ENCODE measurements at places on chromosomes 4 and X. TPM values are rescaled to one million over a fixed set of nuclear protein-coding genes. Genes with fewer than 3 reads are reported as not detected.

PARM1 gene
- 0.87 TPM for total RNA-seq

ANK2 gene
- 3.8 TPM for total RNA-seq

P2RY10 gene
- not detected for total RNA-seq

AR gene
- not detected for total RNA-seq

GAGE1 gene
- total RNA-seq: not detected

ZIC3 gene
- not detected for total RNA-seq

IBSP gene
- not detected for total RNA-seq

PCDH19 gene
- total RNA-seq: 0.22 TPM

TSPAN7 gene
- 0.29 TPM for total RNA-seq

SLC16A2 gene
- 5.3 TPM for total RNA-seq

SLC10A3 gene
- total RNA-seq: 26.1 TPM

PRDM5 gene
- total RNA-seq: 7.3 TPM

F8A2 gene
- total RNA-seq: not detected

DNA sequence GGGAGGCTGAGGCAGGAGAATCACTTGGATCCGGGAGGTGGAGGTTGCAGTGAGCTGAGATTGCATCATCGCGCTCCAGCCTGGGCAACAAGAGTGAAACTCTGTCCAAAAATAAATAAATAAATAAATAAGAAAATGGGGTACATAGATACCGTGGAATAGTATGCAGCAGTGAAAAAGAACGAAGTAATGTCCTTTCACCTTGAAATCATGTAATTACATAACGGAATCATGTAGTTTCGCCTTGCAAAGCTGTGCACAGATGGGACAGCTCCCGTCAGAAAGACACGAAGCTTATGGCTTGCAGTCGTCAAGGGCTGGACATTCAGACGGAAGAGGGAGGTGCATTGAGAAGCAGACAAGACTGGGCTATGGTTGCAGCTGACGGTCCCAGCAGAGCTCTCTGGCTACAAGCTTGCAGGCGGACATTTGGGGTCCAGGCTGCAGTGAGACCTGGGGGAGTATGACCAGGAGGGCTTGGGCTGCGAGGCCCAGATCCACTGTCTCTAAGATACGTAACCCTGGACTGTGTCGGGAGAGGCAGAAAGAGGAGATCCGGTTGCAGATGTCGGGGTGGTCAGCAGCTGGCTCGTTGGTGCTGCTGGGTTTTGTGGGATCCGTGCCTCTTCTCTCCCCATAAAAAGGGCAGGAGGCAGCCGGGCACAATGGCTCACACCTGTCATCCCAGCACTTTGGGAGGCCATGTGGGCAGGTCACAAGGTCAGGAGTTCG lies 6.2 kb upstream of the P2RY8 start:
- no peak for DNase-seq

DNA sequence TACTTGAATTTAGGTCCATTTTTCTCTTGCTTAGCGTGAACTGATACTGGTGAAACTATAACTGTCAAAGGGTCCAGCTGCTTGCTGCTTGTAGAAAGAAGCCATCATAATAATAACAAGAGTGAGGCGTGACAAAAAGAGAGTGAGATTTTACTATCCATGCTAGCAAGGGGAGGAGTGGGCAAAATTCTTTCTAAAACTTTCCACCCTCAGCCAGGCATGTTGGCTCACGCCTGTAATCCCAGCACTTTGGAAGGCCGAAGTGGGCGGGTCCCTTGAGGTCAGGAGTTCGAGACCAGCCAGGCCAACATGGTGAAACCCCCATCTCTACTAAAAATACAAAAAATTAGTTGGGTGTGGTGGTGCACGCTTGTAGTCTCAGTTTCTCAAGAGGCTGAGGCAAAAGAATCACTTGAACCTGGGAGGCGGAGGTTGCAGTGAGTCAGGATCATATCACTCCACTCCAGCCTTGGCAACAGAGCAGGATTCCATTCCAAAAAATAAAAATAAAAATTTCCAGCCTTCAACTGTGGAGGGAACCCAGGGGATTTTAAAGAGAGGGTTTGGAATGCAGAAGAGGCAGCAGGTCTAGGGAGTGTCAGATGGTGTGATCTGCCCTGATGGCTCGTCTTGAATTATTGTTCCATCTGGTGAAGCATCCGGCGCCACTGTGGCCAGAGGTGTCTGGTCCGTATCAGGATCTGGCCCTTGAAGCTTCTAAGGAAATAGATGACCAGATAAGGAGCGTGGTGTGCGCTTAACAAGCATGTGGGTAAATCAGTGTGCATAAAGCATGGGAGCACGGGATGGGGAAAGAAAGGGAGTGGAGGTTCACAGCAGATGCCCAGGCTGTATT lies 51.8 kb downstream of the LRP2BP start:
- no peak for DNase-seq

- DNase-seq: no peak
These were observed 121.9 kb downstream of the RRAGB start for GRCh38 chrX:55839485-55839884.

DNA sequence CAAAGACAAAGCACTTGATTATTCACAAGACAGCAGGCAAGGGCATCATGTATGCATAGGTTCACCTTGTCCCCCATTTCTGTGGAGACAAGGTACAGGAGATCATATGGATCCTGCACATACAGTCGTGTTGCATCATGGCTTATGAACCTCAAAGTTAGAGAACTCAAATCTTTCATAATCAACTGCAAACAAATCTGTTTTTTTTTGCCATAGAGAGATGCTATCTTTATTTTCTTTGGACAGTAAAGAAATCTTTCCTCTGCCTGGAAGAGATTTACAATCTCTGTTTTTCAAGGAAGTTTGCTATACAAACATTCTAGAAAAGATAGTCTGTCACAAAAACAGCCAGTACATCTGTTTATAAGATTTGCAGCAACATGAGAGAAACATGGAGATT lies 578.8 kb downstream of the ANKRD50 start:
- DNase-seq: no peak

- no peak for DNase-seq
These were observed 650.8 kb upstream of the DIPK2B start for GRCh38 chrX:45851434-45851991.

- DNase-seq: no peak
These were observed 5.2 kb downstream of the HS3ST1 start for GRCh38 chr4:11423465-11423864.

DNA sequence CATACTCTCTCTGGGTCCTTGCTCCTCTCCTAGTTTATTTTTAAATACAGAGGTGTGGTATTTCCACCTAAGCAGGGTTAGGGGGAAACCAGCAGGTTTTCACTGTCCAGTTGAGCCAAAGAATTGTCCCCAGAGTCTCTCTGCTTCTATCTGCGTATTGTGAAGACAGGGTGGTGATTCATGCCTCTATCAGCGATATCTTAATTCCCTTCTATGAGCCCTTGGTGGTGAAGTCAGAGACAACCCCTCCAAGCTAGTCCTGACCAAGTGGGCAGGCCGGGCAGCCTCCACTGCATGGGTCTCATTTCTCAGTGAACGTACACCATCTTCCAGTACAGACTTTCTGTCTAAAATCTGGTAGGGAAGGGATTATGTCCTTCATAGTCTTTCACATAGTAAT lies 100.5 kb upstream of the GPR34 start:
- DNase-seq: no peak

- no peak for DNase-seq
These were observed 22.4 kb upstream of the STIM2 start for GRCh38 chr4:26837993-26838842.

GRCh38 chrX:103791228-103791627 lies 14.6 kb downstream of the PLP1 start:
- no peak for DNase-seq

GRCh38 chr4:140809676-140810075 lies 53.5 kb upstream of the TBC1D9 start:
- no peak for DNase-seq

DNA sequence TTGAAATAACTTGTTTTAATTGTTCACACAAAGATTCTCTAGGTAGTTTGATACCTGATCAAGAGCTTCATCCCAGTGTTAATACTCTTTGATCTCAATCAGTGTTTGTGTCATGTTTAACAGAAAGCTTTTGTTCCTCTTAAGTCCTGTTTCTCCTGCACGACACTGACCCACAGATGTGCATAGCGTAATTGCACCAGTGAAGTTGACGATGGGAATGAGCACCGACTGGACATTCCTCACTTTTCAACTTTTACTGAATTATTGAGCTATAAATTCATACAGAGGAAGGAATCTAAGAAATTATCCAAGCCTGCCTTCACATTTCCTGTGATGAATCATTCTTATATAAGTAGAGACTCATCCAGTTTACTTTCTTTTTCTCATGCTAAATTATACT lies 878.7 kb upstream of the TENM3 start:
- DNase-seq: no peak

DNA sequence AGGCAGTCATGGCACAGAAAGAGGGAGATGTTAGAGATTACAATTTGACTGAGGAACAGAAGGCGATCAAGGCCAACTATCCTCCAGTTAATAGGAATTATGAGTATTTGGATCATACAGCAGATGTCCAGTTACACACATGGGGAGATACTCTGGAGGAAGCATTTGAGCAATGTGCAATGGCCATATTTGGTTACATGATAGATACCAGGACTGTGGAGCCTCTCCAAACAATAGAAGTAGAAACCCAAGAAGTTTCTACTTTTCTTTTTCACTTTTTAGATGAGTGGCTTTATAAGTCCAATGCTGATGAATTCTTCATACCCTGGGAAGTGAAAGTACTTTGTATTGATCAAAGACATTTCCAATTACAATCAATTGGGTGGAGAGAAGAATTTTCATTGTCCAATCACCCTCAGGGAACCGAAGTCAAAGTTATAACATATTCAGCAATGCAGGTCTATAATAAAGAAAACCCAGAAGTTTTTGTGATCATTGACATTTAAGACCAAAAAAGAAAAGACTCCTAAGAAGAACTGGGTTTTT lies 139.1 kb downstream of the MAB21L2 start:
- no peak for DNase-seq

- DNase-seq: peak; percentile 6
These were observed 598.7 kb upstream of the TECRL start for GRCh38 chr4:65007841-65008439.

GRCh38 chr4:128347930-128348660 lies 60.5 kb upstream of the PGRMC2 start:
- DNase-seq: no peak

- peak; percentile 7 for DNase-seq
These were observed 105.6 kb downstream of the HNRNPD start for GRCh38 chr4:82268050-82268825.

GRCh38 chrX:154545673-154546274 lies 872 bp downstream of the G6PD start:
- DNase-seq: no peak

GRCh38 chr4:83356899-83357661 lies 22.4 kb upstream of the HPSE start:
- peak; percentile 62 for DNase-seq

DNA sequence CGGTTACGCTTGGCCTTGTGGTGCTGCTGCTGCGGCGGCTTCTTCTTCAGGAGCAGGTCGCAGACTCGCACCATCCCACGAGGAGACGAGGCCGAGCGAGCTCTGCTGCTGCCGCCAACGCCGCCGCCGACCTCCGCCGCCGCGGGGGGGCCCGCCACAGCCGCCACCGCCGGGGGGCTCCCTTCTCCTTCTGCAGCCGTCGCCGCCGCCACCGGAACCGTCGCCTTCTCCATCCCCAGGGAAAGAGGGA lies 237 bp downstream of the ANKRD17 start:
- DNase-seq: no peak

DNA sequence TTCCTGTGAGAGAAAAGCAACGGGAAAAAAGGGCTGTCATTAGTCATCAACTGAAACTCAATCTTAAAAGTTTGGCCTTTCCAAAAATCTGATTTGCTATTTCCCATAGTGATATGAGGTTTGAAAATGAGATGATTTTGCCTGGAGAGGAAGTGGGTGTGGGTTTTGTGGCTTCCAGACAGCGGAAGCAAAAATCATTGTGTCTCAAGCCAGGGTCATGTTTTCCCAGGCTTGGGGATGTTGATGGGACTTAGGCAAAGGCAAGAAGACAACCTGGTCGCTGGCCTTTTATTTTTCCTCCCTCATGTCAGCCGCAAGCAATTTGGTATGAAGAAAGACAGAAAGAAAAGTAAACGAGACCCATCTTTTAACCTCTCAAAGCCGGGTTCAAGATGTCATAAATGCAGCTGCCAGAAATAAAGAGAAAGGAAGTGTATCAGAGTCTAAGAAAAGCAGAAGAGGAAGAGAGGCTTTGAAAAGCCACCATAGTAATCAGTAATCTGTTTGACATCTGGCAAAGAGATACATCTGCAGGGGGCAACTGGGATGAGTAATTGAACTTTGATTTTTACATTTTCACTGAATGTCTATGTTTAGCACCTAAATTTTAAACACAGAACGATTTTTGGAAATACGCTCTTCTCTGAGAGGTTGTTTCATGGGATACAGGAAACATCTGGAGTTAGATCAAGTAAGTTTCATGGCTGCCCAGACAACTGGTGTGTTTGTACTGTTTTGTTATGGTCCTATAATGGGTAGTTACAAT lies 521.6 kb upstream of the SLIT2 start:
- DNase-seq: no peak

DNA sequence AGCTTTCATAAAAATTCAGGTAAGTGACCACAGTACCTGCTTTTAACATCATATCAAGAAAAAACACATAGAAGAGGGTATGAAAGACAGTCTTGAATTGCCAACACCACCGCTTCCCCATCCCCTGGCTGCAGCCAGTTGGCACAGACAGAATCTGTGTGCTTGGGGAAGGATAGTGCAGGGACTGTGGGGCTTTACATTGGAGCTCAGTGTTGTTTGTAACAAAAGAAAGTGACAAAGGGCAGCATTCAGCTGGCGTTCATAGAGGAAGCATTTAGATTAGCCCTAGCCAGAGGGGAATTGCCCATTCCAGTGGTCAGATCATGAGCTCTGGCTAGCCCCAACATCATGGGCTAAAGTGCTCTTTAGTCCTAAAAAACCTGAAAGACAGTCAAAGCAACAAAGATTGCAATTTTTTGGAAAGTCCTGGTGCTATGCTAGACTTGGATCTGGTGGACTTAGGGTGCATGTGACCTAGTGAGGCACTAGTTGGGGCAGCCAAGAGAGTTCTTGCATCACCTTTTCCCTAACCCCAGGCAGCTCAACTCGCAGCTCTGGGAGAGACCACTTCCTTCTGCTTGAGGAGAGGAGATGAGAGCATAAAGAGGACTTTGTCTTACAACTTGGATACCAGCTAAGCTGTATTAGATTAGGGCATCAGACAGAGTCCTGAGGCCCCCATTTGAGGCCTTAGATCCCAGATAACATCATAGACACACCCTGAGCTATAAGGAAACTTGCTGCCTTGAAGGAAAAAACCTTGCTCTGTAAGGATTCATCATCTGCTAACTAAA lies 1602.4 kb upstream of the ADGRL3 start:
- DNase-seq: no peak

GRCh38 chr4:94523033-94523580 lies 71.4 kb downstream of the PDLIM5 start:
- DNase-seq: no peak

DNA sequence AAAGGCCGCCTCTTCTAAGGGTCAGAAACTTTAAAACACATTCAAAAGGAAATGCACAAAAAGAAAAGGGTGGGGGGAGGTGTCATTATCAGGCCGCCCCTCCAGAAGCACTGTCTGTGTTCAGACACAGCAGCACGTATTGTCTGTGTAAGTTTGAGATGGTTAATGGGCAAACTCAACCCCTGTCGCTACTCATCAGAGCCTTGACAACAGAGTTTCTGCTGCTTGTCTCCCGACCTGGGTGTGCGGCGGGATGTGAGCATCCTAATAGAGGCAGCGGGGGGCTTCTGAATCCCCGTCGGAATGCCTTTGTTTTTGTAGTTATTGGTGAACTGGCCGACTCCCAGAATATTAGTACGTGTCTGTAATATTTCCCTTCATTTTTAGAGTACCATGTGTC lies 158.9 kb downstream of the DCTD start:
- no peak for DNase-seq

- no peak for DNase-seq
These were observed 307.8 kb upstream of the GIMD1 start for GRCh38 chr4:106676173-106676921.

- no peak for DNase-seq
These were observed 19.1 kb upstream of the SPINK2 start for GRCh38 chr4:56840559-56840958.
